ENCODE measurements at places on chromosomes 1 and 21. TPM values are rescaled to one million over a fixed set of nuclear protein-coding genes. Genes with fewer than 3 reads are reported as not detected.

PLA2G2F gene
- total RNA-seq: not detected

CIART gene
- 0.81 TPM for total RNA-seq

PGD gene
- 193 TPM for total RNA-seq

NEGR1 gene
- 7.5 TPM for total RNA-seq

DCDC2B gene
- total RNA-seq: not detected

CATSPERE gene
- total RNA-seq: 0.16 TPM

SPRR5 gene
- not detected for total RNA-seq

PLPPR5 gene
- total RNA-seq: 0.25 TPM

HSPB7 gene
- not detected for total RNA-seq

GLUL gene
- 116 TPM for total RNA-seq

ENAH gene
- 43.7 TPM for total RNA-seq

AADACL3 gene
- not detected for total RNA-seq

CENPS gene
- total RNA-seq: 9.1 TPM

TIE1 gene
- total RNA-seq: 0.98 TPM

MUTYH gene
- total RNA-seq: 18.7 TPM

TSPEAR gene
- not detected for total RNA-seq

GNG4 gene
- total RNA-seq: 0.51 TPM

NMNAT2 gene
- 0.13 TPM for total RNA-seq

TOR1AIP2 gene
- total RNA-seq: 37.5 TPM

PYHIN1 gene
- total RNA-seq: not detected

TEX38 gene
- not detected for total RNA-seq

URB2 gene
- total RNA-seq: 11.2 TPM

C4BPA gene
- not detected for total RNA-seq
